Panc1 (cell line): ENCODE measurements at places on chromosomes 4 and X. TPM values are rescaled to one million over a fixed set of nuclear protein-coding genes. Genes with fewer than 3 reads are reported as not detected.

GRCh38 chr4:55547466-55547770, 709 bp upstream of the CLOCK start:
- DNase-seq = no peak

GRCh38 chr4:7294176-7294756, 101.9 kb downstream of the SORCS2 start:
- no peak for DNase-seq

CT47B1 gene
- total RNA-seq = not detected

TEX13D gene
- not detected for total RNA-seq

DNA sequence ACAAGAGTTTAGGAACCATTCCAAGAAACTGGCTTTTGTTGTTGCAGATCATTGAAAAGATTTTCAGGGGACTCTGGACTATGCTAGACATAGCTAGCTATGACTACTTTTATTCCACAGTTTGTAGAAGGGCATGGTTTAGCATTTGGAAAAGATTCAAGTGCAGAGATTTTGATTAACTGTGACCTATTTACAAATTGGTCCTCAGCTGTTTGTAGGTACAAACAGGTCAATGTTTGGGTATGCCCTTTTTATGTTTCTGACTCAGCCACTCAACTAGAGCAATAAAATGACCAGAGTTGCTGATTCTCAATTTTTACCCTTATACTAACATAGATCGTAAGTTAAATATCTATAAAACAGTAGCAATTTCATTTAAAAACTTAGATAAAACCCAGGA, 46.7 kb downstream of the IGFBP7 start:
- no peak for DNase-seq

SYN1 gene
- 1.0 TPM for total RNA-seq

RHOXF2 gene
- not detected for total RNA-seq
